ENCODE measurements at places on chromosomes 2 and 18.

DNA sequence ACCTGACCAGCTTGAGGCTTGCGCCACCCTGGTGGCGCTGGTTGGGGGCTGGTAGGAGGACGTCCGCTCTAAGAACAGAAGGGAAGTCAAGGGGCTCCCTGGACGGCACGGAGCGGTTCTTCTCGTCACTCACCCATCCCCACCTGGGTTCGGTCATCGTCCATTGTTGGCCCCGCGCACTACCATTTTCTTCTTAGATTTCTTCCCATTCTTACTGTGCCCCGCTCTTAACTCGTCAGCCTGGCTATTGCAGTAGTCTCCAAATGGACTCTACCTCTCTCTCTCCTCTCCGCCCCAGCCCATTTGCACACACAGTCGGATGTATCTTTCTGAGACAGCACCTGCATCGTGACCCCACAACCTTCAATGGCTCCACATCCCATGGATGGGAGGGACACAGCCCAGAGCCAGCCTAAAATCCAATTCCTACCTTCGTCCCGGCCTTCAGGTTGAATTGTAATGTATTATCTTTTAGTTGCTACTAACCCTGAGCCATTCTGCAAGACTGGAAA lies 814 bp upstream of the RAB1A start:
- DNase-seq, result no peak

- no peak for DNase-seq
Observed at GRCh38 chr2:132374151-132374550, 42.5 kb upstream of the GPR39 start.

- DNase-seq, result no peak
Observed at GRCh38 chr18:273525-273924, 5.7 kb upstream of the THOC1 start.

DNA sequence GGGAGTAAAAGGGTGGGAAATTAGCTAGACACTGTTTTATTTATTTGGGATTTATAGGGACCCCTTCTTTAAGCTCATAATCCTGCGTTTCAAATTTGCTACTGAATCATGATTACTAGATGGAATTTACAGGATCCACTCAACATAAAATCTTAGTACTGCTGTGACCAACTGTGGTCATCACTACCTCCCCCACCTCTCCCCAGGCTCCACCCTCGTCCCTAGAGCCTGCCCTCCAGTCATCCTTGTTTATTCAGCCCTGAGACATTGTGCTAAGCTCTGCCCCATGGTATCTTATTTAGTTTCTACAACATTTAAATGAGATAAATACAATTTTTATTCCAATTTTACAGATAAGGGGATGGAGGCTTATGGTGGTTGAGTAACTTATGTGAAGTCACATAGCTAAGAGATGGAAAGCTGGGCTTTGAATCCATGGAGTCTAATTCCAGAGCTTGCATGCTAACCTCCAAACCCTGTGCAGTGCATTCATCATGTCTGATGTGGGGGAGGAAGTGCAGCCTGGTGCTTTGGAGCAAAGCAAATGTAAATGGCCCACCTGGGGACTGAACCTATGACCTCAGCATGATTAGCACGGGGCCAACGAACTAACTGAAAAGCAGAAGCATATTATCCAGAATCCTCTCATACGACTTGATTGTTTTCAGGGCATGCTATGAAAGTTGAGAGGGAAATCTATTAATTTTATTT lies 502.4 kb downstream of the TMEM182 start:
- DNase-seq, result no peak

GRCh38 chr2:31888550-31888949 lies 122.3 kb downstream of the MEMO1 start:
- DNase-seq, result no peak

Data from NCI-H1417 (cell line).